ENCODE measurements at places on chromosomes 2 and 18.

- DNase-seq: no peak
Measured at GRCh38 chr2:182920631-182921056, 54.2 kb upstream of the FRZB start.

- no peak for DNase-seq
Measured at GRCh38 chr2:36672199-36672598, 24.3 kb upstream of the VIT start.

DNA sequence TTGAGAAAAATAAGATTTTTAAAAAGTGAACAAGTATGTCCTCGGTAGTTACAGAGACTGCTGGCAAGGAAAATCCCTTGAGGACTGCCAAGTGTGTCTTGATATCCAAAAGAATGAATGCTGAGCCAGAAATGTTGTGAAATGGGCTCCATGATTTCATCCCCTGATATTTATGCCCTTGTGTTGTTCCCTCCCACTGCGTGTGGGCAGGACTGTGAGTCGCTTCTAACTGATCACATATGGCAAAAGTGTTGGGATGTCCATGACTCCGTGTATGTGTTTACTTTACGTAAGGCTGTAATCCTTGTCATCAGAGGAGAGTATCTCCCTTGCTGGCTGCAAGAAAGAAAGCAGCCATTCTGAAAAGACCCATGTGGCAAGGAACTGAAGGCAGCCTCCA lies 285.1 kb downstream of the SS18 start:
- no peak for DNase-seq

DNA sequence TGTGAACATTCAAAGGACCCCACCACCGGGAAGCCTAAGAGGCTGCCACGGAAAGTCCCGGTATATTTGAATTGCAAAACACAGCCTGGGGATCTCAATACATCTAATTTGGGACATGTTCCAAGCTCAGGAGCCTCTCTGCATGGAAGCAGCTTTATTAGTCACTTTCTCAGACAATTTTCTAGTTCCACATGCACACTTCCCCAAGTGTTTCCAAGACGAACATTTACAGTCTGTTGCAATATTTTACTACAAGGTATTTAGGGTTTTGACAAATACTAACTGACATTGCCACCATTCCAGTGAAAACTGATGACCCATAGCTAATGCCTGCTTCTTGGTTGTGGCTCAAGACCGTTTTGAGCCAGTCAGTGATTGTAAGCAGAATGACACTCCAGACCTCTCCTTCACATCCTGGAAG lies 145.3 kb downstream of the NCKAP5 start:
- DNase-seq: no peak

DNA sequence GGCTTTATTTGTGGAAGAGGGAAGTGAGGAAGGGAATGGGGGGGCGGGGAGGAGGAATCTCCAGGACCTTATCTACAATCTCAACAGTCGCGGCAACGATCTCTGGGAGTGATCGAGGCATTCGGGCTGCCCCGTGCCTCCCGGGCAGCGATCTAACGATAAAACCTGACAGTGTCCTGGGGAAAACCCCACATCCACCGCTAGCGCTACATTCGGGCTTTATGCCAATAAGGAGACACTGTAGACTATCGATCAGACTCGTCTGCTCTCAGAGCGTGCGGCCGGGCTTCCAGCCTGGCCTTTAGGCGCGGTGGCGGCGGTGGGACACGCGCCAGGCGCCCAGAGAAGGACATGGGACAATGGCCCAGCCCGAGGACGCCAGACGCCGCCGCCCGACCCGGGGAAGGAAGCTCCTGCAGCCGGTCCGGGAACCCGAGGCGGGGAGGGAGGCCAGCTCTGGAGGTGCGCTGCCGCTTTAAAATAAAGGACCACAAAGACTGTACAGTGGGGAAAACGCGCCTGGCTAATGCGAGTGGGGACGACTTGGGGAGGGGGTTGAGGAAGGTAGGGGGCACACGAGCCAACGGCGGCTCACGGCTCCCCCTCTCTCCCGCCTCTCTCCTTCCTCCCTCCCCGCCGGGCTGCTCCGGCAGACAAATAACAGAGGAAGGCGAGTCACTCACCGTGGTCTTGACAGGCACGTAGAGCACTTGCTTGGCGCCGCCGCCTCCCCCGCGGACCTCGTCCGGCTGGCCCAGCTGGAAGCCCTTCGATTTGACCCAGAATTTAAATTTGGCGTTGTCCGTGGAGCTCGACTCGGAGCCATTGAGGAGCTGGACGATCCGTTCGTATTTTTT lies 2.2 kb downstream of the NOL4 start:
- no peak for DNase-seq

- no peak for DNase-seq
Measured at GRCh38 chr2:152573168-152573567, 144.1 kb downstream of the PRPF40A start.

DNA sequence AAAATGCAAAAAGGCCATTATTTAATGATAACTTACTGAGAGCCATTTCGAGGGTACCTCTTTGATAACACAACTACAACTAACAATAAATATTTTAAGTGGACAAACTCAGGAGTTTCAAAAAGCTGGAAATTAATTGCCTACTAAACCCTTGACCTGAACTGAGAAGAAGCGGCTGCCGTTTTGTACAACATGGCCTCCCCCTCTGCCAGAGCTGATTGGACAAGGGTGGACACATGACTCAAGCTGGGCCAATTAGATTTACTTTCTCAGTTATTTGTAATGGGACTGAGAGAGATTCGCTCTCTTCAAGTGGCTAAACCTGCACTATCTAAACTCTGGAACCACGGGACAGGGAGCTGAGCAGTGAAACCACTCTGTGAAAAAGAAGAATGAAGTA lies 135.9 kb upstream of the SERPINE2 start:
- DNase-seq: no peak

GRCh38 chr2:215361876-215362561 lies 50.2 kb downstream of the ATIC start:
- DNase-seq: no peak

DNA sequence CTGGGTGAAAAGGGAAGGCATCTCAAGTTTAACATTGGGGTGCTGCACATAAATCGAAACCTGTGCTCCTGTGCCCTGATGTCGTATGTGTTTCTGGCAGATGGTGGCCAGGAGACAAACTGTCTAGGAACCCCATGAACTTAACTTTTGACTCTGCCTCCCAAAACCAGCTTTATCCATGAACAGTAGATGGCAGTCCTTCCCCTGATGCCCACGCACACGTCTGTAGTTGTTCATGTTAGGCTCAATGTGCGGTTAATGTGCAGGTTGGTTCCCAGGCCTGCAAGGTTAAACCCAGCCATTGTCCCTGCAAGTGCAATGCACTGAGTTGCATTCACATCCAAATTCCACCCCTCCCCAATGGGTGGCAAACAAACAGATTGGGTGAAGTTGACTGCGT lies 44.1 kb upstream of the SIX3 start:
- DNase-seq: no peak

- DNase-seq: no peak
Measured at GRCh38 chr2:30436859-30437435, 10.1 kb upstream of the LCLAT1 start.

GRCh38 chr2:7363906-7364305 lies 446.7 kb downstream of the RNF144A start:
- DNase-seq: no peak

- DNase-seq: no peak
Measured at GRCh38 chr2:239121600-239122012, 273.7 kb downstream of the TWIST2 start.

DNA sequence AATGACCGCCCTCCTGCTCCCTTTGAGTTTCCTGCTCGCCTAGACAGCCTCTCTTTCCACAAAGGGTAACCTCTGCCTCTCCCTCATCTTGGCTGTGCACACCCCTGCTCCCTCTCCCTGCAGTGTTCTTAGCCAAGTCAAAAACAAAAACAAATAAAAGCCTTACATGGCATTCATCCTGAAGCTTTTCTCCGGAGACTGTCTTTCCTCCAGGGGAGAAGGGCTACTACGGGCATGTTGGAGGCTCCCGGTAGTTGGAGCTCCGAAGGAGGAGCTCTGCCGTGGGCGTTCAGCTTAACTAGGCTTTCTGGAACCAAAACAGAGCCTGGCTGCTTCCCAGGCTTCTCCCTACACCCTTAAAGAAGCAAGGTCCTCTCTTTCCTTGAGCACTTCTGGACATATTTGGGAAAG lies 104.2 kb downstream of the TPGS2 start:
- DNase-seq: no peak

GRCh38 chr2:30758191-30758651 lies 49.0 kb downstream of the CAPN13 start:
- no peak for DNase-seq

DNA sequence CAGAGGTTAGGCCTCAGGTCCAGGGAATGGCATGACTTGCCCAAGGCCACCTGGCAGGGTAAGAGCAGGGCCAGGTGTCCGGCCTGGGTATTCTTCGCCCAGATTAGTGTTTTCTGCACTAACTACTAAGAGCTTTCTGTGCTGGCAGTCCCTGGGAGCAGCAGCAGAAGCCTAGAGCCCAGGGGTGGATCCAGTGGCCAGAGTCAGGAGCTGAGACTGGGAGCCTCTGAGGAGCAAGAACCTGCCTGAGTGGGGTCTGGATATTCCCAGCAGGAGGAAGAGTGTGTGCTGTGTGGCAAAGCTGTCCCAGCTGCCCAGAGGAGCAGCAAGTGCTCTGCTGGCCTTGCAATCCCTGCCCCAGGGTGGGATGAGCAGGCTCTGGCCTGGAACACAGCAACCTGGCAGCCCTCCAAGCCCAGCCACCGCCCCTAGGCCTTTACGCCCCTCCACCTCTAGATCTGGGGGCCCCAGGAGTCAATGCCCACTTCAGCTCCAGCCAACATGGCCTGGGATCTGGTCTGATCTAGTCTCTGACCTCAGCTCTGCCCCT lies 30.7 kb upstream of the GPAT2 start:
- DNase-seq: no peak

GRCh38 chr2:84781942-84782716 lies 98.8 kb downstream of the TRABD2A start:
- DNase-seq: peak; percentile 60

DNA sequence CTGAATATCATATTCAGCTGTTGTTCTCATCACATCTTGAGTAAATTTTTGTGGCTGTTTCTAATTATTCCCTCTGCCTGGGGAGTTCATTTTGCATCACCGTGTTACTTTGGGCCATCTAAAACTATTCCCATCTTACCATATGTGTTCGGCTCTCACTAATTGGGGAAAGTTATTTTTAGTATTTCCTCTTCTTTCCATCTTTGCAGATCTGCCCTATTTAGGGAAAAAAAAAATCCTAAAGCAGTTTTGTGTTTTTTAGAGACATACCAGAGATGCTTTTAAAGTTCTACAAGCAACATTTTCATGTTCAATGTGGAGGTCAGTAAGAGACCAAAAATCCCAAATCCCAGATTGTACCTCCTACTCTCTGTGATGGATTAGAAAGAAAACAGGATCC lies 111.3 kb upstream of the NDUFV2 start:
- DNase-seq: no peak

DNA sequence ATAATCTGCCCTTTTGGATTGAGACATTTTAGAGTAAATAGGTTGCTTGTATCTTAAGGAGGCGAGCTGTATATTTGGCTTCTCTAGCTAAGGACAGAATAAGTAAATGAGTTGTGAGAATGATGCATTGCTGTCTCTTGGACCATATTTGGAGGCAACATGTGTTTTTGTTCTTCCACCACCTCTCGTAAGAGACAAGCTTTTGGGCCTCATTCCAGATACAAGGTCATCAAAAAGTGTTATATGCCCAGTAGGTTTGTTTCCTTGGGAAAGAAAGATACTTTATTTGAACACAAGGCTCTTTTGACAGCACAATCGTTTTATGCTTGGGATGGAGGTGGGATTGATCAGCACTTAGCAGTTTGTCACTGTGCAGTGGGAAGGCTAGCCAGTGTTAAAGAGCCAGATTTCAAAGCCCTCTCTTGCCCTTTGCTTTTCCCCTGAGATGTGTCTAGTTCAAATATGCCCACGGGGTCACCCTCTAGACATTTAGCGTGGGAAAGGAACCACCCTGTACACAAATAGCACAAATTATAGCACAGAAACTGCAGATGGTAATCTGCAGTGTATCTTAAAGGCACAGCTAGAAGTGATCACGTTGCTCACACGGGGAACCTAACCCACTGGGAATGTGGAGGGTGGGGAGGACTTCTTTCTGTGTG lies 131.3 kb downstream of the MAP4K4 start:
- DNase-seq: no peak

GRCh38 chr2:54952978-54953456 lies 97.2 kb downstream of the RTN4 start:
- DNase-seq: no peak

- DNase-seq: peak; percentile 80
Measured at GRCh38 chr2:240513549-240514287, 44.1 kb downstream of the ANKMY1 start.

- no peak for DNase-seq
Measured at GRCh38 chr2:193793914-193794313, 1599.2 kb upstream of the TMEFF2 start.

DNA sequence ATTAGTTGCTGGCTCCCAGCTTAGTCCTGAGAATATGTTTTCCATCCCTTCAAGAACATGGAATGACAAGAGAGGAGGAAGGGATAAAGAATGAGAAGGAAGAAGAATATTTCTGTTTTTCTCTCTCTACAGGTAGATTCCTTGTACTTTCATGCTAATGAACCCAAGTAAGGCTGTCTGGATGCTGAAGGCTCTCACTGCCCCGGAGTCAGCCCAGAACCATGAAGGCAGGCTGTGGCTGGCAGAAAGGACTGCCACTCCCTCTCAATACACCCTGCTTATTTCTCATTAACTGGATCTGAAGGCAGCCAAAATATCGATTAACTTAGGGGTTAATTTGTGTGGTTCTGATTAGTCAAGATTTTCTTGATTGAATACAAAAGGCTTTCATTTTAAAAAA lies 93.1 kb upstream of the NPAS2 start:
- DNase-seq: no peak

GRCh38 chr18:77376043-77376732 lies 126.5 kb downstream of the GALR1 start:
- no peak for DNase-seq

GRCh38 chr2:28678175-28678855 lies 73.3 kb upstream of the PPP1CB start:
- DNase-seq: no peak

GRCh38 chr2:217469203-217469810 lies 533.5 kb downstream of the TNS1 start:
- no peak for DNase-seq

GRCh38 chr2:130264501-130264900 lies 66.3 kb upstream of the TUBA3E start:
- DNase-seq: no peak

- DNase-seq: no peak
Measured at GRCh38 chr18:23929362-23929930, 85.1 kb upstream of the TTC39C start.

DNA sequence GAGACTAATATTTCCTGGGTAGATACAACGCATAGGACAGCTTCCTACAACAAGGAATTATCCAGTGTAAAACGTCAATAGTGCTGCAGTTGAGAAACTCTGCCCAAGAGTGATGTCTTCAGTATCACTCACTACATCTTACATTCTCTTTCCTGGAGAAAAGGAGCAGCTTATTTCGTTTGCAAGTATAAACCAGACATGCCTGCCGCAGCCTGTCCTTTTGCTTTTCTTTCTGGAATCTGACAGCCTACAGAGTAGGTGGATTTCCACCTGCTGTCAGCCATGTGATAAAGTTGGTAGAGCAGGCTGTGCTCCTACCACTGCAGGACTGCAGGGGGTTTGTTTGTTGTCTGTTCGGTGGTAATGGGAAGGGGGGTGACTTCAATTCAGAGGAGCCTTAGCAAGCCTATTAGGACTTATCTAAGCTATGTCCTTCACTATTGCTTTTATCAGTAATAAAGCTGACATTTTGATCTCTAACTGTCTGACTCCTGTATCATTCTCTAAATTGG lies 439.1 kb downstream of the GRB14 start:
- no peak for DNase-seq

GRCh38 chr2:30541680-30542079 lies 94.6 kb downstream of the LCLAT1 start:
- no peak for DNase-seq
